ENCODE measurements at places on chromosomes 6 and 20.
A peak's percentile ranks its signal among the peaks of the same experiment; 100 is the strongest.

DNA sequence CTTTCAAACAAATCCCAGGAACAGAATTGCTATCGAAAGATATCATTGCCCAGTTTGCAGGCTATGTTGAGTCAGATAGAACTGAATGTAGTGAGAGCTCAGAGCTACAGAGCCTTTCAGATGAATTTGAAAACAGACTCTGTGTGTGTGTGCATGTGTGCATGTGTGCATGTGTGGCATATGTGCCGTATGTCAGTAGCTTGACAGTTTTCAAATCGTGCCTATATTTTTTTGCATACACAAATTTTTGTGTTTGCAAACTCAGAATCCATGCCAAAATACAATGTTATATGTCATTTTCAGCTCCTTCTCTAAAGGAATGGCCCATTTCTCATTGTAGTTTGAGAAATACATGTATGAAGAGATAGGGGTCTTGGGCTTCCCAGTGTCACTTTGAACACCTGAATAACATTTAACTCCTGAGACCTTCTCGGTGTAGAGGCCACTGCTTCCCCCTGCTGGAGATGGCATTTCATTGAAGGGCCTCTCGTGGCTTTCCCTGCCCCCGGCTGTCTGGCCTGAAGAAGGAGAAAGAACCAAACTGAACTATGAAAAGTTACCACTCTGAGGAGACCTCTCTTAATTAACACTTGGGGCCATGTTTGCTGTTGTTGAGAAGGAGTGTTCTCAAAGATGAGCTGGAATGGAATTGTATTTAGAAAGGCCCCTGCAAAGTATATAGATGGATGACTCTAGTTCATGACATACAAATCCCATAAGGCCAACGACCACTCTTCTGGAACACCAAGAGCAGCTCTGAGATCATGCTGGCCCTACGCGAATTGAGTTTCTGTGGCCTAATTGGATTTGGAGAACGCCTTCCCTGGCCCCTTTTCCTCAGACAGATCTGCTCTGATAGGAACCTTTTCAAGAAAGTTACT is 58.7 kb downstream of the VAPB start:
- peak; percentile 20 for DNase-seq

DNA sequence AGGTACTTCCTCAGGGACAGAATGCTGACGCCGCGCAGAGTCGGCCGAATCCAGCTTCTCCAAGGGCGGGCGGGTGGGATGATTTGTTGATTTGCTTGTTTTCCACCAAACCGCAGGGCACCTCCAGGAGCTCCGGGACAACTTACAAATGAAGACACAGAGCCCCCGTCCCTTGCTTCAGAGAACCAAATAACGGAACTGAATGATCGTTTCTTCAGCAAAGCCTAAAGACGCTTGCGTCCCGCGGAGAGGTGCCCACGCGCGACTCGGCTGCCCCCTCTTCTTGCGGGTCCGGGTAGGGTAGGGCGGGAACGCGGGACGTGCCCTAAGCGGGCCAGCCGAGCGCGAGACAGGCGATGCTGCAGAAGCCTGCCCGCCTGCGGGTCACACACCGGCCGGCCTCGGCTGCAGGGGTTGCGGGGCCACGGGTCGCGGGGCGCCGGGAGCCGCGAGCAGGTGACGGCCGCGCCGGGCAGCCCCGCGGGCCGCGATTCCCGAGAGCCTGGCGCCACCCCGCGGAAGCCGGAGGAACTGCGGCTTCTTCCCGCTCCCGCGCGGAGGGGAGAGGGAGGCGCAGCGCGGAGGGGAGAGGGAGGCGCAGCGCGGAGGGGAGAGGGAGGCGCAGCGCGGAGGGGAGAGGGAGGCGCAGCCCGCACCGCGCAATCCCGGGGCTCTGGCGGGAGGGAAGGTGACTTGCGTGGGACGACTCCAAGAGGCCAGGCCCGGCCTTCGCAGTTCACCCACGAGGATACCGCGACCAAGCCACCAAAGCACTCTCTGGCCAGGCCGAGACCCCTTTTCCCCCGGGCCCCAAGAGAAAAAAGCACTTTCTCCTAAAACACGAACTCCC is 7.7 kb upstream of the FOXF2 start:
- DNase-seq: peak; percentile 42

DNA sequence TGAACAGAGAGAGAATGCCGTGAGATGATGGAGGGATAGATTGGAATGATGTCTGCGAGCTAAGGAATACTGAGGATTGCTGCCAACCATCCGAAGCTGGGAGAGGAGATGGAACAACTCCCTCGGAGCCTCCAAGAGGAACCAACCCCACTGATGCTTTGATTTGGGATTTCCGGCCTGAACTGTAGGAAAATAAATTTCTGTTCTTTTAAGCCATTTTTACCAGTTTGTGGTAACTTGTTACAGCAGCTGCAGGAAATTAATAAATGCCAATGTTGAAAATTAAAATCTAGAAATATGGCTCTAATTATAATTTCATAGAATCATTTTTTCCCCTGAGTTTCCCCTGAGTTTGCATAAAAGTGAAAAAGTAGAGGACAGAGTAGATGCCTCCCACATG is 14.1 kb downstream of the LRRN4 start:
- no peak for DNase-seq

- DNase-seq: no peak
These were observed 33.0 kb upstream of the POU5F1 start for GRCh38 chr6:31203345-31203979.

DNA sequence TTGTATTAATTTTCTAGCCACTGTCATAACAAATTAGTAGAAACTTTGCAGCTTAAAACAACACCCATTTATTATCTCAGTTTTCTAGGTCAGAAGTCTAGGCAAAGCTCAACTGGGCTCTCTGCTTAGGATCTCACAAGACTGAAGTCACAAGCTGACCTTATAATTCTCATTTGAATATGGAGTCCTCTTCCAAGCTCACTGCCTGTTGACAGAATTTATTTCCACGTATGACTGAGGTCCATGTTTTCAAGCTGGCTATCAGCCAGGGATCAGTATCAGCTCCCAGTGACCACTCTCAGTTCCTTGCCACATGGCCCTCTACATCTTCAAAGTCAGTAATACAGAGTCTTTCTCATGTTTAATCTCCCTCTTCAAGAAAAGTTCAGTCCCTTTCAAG is 11.7 kb upstream of the HLA-DQB2 start:
- DNase-seq: no peak

DNA sequence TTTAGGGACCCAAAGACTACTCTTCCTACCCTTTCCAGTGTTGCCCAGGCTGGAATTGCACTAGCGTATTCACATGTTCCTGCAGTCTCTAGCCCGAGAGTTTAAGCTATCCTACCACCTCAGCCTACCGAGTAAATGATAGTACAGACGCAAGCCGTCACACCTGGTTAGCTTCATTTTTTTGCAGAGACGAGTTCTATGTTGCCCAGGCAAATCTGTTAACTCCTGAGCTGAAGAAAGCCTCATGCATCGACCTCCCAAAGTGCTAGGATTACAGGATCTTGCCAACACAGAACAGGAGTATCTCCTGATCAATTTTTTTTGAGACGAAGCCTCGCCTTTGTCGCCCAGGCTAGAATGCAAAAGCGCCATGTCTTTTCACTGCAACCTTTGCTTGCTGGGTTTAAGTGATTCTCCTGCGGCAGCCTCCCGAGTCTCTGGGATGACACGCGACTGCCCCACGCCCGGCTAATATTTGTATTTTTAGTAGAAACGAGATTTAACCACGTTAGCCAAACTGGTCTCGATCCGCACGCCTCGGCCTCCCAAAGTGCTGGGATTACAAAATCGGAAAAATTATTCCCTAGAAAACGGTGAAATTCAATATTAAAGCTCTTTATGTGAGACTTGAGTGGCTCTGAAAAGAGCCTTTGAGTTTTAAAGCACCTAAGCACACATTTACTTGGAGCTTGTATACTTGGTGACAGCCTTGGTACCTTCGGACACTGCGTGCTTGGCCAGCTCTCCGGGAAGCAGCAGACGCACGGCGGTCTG is 128.5 kb downstream of the HFE start:
- no peak for DNase-seq

DNA sequence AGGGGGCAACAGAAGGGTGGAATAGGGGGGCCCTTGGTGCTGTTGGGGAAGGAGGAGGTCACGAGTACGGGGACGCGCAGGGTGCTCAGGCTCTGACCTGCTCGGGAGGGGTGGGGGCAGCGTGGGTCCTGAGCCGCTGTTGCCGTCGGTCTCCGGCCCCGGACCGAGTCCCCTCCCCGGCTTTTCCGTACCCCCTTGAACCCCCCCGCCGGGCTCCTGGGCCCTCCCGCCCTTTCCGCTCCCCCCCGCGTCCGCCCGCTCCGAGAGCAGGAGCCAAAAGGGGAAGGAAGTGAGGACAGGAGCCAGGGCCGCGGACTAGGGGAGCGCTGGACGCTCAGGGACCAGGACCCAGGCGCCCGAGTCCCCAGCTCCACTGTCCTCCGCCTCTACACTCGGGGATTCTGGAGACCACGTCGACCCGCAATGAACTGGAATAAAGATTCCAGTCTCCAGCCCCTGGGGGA is at the start of gene RGL2:
TSS of gene RGL2 (minus strand) at position 170 of the 464 bp plus-strand sequence. CDS start 332 bp downstream, outside the sequence.
- peak; percentile 50 for DNase-seq

GRCh38 chr20:20412750-20413149 is 44.8 kb downstream of the INSM1 start:
- no peak for DNase-seq

DNA sequence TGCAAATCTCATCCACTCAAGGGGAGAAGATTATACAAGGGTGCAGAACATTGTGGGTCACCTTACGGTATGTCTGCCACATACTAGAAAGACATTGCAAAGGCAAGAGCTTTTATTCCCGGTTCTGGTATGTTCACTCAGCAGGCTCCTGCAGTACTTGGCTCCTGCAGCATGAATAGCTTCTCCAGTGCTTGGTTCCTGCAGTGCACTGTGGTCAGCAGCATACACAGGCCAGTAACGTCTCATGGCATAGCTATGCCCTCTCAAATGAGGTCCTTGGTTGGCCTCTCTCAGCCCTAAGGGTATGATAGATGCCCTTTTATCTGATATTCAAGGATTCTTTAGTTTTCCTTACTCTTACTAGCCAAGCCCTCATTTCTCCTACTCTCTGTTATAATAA is 12.6 kb downstream of the TCP11 start:
- DNase-seq: no peak

DNA sequence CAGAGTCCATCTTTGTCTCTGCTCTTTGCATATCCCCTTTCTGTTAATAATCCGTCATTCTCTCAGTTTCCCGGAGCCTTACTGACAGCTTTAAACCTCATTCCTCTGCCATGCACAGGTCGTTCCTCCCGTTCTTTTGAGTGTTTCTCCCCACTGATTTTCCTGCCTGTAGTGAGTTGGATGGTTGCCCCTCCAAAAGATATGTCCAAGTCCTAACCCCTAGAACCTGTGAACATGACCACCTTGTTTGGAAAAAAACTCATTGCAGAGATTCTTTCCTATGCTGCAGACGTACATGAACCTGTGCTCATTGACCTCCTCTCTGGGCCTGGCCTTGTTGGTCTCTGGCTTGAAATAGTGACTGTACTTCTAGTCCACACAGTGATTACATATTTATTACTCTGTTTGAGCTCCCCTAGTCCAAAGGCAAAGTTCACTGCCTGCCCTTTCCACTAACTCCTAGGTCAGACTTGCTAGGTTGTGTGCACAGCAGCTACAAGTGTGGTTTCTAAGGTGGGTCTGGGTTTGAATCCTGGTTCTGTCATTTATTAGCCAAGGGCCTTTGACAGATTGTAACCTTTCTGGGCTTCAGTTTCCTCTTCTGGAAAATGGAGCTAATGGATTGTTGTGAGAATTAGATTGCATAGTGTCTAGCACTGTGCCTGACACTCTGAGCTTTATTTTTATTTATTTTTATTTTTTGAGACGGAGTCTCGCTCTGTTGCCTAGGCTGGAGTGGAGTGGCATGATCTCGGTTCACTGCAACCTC is 29.3 kb downstream of the PPARD start:
- DNase-seq: no peak

DNA sequence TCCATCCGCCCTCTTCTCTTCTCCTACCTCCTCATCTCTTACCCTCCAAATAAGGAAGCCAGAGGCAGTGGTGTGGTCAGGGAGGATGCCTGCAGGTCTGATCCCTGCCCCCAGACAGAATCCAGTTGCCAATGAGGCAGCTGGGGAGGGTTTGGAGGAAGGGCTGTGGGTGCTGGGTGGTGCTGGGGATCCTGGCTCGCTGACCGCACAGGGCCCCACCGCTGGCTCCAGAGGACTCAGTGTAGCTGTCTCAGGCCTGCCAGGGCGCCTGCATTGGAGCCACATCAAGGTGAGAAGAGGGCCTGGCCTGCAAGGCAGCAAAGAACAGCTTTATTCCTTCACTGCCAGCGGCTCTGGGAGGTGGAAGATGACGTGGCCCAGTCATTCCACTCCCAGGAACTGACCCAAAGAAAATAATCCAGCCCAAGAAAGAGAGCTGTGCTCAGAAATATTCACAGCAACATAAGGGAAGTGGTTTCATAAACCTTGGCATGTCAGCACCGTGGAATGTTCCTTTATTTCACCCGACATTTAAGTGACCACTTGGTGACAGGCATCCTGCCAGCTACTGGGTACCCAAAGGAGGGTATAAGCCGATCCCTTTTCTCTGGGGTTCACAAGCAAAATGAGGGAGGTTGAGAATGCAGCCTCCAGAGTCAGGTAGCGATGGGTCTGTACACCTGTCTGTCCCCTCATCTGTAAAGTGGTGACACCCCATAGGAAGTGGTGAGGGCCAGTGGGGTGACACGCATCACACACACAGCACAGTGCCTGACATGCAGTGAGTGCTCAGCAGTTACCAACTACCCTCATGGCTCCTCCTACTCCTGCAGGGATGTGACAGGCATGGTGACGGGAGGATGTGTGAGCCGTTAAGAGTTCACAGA is 125.1 kb downstream of the SNX5 start:
- DNase-seq: no peak

DNA sequence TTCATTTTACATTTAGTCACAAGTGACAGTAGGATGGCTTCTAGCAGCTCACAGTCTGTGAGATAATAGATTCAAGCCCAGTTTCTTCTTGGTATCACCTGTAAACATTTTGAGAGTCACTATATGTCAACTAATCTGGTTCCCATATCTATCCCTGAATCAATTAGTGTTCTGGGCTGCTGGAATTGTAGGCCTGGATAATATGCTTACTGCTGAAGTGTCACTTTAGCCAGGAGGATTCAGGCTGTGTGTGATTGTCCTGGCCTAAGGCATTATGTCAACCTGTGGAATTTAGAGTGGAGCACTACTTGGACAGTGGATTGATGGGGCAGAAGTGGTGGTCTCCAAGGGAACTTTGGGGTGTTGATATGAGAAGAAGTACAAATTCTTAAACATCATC is 1071.8 kb upstream of the CITED2 start:
- no peak for DNase-seq

- DNase-seq: no peak
These were observed 7.8 kb upstream of the GFOD1 start for GRCh38 chr6:13495112-13495776.

DNA sequence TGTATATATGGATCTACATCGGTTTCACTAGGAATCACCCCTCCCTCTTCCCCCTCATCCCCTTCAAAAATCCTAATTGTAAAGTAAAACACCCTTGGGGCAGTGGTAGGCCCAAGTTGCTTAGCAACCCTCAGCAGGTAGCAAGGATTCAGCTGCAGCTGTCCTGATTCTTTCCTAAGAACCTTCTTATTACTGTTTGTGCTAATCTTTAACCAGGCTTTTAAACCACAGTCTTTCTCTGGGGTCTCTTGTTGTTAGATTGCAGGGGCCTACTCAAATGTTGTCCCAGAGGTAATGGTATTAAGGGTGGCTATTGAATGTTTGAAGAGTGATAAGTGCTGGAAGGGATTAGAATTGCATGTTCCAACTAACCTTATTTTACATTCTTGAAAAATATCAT is 46.4 kb downstream of the PRL start:
- DNase-seq: no peak
